ENCODE measurements at places on chromosomes 3 and 15. TPM values are rescaled to one million over a fixed set of nuclear protein-coding genes. Genes with fewer than 3 reads are reported as not detected.

The CYP1A2 gene
- total RNA-seq: not detected

The VGLL3 gene
- 12.7 TPM for total RNA-seq

The RPL4 gene
- 6,894 TPM for total RNA-seq

The OR4F15 gene
- total RNA-seq: not detected

The SEMA4B gene
- 89.2 TPM for total RNA-seq

The TM4SF4 gene
- total RNA-seq: not detected

The RBMS3 gene
- 12.7 TPM for total RNA-seq

The IQCF5 gene
- not detected for total RNA-seq

The CD276 gene
- 49.9 TPM for total RNA-seq

The GOLGA6A gene
- not detected for total RNA-seq

The MESP2 gene
- not detected for total RNA-seq

DNA sequence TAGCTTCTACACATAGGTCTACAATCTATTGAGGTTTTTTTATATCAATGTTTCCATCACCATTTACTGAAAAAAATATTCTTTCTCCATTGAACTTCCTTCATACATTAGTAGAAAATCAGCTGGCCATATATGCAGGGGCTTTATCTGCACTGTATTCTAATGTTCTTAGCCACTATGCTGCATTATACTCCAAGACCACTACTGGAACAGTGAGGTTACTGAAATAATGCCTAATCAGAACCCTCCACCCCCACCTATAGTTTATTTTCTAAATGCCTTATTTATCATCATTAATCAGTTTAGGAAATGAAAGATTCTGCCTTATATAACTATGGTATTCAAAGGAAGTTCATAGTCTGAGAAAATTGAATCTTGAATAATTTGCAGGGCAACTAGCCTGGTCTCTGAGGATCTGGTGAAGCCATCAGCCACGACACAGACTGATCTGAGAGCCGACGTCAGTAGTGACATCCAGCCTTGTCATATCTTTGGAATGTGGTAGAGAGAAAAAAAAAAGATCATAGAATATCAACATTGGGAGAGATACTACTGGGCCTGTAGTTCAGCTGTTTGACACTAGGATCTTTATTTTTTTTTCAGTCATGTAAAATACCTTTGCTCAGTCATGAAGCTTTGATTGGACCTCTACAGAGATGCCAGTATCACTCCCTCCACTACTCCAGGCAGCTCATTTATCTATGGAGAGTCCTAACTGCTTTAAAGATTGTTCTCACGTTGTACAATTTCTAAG lies 66.6 kb downstream of the P3H2 start:
- no peak for DNase-seq

DNA sequence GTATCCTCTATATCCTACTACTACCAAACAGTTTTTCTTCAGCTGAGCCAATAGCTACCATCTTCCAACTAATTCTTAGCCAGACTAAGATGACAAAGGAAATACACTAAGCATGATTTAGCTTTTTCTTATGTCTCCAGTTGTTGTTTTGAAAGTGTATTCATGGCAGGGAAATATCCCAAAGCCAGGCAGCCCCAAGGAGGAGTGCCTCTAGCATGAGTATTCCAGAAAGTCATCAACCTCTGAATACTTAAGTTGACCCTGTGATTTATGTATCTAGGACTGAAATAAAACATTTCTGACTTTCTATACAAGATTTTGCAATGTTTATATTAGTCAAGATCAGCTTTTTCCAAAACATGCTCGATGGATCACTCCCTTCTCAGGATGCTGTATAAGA lies 449.1 kb downstream of the IL5RA start:
- DNase-seq: no peak

DNA sequence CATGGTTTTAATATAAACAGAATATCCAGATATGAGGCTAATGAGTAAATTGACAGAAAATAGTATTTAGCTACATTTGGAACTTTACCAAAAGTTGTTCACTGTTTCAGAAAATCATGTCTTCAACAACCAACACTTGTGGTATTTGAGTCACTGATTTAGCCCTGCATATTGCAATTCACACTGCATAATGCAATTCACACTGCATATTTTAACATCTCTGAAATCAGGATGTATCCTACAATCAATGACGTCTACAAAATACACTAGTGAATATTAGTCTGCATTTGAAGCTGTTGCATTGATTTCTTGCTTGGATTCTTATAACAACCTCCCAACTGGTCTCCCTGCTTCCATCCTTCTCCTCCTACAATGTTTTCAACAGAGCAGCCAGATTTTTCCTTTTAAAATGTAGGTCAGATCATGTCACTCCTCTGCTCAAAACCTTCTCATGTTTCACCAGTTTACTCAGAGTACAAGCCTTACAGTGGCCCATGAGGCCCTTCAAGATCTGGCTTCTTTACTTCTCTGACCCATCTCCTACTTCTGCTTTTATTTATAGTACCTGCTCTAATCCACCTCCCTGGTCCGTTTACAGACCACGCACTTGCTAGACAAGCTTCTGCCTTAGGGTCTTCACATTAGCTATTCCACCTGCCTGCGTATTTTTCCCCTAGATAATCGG lies 11.4 kb upstream of the RAB11A start:
- DNase-seq: no peak

DNA sequence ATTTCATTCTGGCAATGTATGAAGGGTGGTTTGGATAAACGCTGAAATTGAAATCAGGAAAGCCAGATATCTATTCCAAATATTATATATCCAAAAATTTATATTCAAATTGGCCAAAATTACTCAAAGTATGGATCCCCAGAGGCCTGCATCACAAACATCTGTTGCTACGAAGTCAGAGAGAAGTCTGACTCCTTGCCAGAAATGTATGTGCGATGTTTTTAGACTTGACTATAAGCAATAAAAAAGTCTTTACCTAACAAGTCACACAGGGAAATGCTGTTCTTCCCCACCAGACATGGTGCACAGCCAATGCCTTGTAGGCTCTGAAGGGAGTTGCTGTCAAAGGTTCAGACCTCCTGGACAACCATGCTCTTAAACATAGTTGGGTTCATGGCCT lies 533.1 kb downstream of the OTOL1 start:
- no peak for DNase-seq

- no peak for DNase-seq
These were observed 202.0 kb downstream of the GHSR start for GRCh38 chr3:172246107-172246844.

DNA sequence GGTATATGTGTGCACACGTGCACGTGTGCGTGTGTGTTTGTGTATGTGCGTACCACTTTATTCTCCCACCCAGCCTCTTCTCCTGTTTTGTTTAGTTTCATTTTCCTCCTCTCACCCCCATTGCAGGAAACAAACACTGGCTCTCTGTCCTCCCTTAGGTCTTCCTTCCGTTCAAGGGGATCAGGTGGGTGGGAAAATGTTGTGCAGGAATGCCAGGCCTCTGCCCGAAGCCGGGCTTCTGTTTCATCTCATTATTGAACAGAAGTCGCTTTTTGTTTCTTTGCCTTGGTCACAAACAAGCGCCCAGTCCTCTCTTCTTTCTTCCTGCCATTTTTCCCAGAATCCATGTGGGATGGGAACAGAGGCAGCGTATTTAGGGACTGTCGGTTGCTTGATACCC lies 69.6 kb downstream of the IGF1R start:
- no peak for DNase-seq

DNA sequence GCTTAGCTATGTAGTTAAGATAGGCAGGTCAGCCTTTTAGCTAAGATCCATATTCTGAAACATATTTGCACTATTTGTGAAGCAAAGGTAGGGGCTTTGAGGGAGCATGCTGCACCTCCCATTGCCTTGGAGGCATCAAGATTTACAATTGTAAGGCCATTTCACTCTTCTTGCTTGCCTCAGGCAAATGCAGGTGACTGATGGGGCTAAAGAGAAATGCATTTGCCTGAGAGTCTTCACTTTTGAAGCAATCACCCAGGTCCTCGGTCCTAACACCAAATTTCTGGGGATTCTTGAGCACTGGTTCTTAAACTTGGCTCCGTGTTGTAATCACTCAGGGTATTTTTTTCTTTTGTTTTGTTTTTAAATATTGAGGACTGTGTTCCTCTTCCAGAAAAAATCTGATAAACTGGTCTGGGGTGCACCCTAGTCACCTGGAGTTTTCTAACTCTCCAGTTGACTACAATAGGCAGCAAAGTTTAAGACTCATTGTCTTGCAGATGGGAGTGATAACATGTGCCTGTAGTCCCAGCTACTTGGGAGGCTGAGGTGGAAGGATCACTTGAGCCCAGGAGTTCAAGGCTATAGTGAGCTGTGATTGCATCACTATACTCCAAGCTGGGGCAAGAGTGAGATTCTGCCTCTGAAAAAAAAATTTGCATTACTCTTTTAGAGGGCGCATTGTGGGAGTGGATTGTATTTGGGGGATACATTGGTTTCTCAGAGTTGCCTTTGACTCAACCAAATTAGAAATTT lies 68.1 kb downstream of the EOMES start:
- DNase-seq: no peak

DNA sequence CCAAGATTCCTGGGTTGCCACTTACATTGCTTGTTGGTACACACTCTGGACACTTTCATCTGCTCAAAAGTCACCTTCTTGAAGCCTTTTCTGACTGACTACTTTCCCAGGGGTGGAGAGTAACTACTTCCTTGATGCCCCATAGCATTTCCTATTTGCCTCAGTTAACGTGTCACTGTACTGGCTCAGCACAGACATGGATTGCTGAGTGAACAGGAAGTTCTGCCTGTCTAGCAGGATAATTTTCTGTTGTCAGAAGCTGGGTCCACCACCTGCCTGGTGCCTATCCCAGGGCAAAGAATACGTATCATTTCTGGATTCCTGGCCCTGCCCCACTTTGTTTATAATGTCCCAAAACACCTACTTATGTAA lies 15.3 kb upstream of the ABHD17C start:
- no peak for DNase-seq

- no peak for DNase-seq
These were observed 80.4 kb upstream of the GCNT3 start for GRCh38 chr15:59531066-59531675.

GRCh38 chr15:44537735-44538240 lies 841 bp downstream of the EIF3J start:
- no peak for DNase-seq

GRCh38 chr3:127452321-127452821 lies 138.2 kb downstream of the TPRA1 start:
- DNase-seq: peak; percentile 48

GRCh38 chr3:37479981-37480380 lies 305.6 kb upstream of the LRRFIP2 start:
- DNase-seq: no peak

- no peak for DNase-seq
These were observed 263.9 kb upstream of the STT3B start for GRCh38 chr3:31268868-31269267.

- no peak for DNase-seq
These were observed 352.1 kb upstream of the CFAP20DC start for GRCh38 chr3:59401924-59402323.

- no peak for DNase-seq
These were observed 103.7 kb downstream of the MYO5A start for GRCh38 chr15:52424856-52425431.

DNA sequence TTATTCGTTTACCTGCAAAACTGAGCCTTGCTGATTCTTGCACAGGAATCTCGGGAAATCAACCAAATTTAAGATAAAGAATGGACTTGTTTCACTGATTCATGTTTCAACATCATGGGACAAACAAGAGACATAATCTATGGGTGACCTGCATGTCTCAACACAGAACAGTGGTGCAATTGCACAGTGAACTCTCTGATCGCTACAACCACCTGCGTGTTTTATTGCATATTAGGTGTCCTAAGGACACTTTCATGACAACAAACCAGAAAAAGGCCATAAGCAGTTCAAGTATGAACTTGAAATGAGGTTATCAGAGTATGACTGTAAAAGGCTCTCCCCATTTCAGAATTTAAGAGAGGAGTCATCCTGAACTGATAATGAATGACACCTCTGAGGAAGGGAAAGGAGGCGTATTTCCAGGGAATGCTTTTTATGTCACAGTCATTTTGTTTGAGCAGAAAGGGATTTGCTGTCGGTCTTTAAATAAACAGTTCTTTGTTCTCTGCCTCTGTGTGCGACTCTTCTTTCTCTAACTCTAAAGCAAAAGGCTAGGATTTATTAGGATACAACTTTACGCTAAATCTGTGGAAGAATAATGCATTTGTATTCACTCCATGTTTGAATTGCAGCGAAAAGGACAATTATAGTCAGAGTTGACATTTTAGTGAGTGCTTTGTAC lies 167.2 kb downstream of the RBMS3 start:
- no peak for DNase-seq

GRCh38 chr15:44713006-44713966 lies 2.0 kb downstream of the B2M start:
- peak; percentile 10 for DNase-seq

DNA sequence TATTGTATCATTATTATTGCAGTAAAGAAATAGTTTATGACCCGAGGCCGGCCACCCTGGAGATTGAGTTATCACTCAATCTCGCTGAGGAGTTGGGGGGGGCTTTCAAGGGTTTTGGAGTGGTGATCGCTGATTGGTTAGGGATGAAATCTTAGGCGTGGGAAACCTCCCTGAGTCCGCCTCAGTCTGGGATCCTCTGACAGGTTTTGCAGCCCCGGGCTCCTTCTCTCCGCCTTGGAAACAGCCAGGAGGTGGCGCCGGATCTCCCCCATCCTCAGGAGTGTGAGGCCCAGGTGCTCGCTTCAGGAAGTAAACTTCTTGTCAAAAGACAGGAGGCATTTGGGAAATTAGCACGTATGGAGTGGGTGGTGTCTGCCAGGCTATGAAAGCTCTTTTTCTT lies 41.1 kb upstream of the SEC61A1 start:
- no peak for DNase-seq

All from lower leg skin (tissue), 4 donors.